HFF-Myc (cell line): ENCODE measurements at places on chromosomes 5 and 9.

DNA sequence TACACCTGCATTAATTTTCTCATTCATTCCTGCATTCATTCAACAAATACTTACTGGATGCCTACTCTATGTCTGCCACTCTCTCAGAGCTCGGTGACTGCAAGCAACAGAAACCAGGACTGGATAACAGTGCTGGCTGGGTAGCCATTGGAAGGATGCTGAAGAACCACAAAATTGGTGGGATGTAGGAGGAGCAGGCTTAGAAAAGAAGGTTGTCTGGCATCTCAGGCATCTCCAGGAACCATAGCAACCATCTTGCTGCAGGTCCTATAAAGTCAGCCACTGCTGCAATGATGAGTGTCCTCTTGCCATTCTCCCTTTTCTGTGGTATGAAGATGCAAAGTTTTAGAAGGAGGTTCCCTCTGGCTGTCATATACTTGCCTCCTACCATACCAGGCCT lies 168.6 kb downstream of the FGF18 start:
- DNase-seq: no peak

DNA sequence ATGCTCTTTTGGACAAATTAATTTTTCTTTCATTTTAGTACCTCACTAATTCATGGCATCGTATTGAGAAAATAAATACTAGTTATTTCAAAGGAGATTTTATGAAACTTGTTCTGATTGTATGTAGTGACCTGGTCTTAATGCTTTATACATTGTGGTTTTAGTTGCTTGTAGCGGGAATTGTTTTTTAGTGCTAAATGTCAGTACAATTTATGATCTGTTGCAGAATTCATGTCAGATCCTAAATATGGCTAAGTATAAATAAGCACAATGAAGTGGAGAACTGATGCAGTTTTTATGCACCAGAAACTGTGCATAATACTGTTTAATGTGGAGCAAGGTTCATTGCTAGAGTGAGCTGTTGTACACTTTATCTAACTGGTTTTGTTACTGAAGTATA lies 308.8 kb downstream of the PJA2 start:
- DNase-seq: peak; percentile 48

- no peak for DNase-seq
These were observed 369.6 kb downstream of the IRX2 start for GRCh38 chr5:2381861-2382260.

- no peak for DNase-seq
These were observed 167.9 kb downstream of the ARHGEF28 start for GRCh38 chr5:73793911-73794310.

DNA sequence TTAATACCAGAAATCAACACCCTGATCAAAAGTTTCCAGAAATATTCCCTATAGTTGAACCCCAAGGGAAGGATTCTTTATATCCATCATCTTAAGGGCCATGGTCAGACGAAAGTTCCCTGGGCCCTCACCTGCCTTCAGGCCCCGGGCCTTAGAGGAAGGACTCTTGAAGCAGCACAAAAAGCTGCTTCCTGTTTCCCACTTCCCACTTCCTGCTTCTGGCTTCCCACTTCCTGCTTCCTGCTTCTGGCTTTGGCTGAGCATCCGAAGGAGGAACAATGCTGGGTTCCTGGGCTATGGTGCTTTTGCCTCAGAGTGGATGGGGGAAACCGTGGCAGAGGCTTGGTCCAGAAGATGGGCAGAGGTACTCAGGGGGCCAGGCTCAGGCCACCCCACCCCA lies 25.8 kb upstream of the DAP start:
- no peak for DNase-seq

GRCh38 chr5:136275601-136276000 lies 82.6 kb upstream of the SMIM32 start:
- no peak for DNase-seq

DNA sequence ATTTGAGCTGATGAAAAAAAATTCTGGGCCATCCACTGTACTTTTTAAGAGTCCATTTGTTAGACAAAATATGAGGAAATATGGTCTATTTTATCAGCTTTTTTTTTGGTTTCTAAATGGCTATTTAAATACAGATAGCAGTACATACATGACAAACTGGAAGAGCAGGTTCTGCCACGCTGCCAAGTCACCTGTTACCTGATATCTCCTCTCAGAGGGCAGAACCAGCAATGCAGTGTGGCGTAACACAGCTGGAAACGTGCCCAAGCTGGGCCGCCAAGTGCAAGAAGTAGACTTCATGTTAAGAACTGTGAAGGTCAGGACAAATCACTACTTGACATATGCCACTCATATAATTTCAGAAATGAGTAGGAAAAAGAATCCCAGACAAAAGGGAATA lies 8.1 kb downstream of the MCIDAS start:
- no peak for DNase-seq

- no peak for DNase-seq
These were observed 26.6 kb downstream of the SMARCA2 start for GRCh38 chr9:2041736-2042135.

GRCh38 chr9:545480-545879 lies 296.0 kb upstream of the DMRT1 start:
- no peak for DNase-seq

DNA sequence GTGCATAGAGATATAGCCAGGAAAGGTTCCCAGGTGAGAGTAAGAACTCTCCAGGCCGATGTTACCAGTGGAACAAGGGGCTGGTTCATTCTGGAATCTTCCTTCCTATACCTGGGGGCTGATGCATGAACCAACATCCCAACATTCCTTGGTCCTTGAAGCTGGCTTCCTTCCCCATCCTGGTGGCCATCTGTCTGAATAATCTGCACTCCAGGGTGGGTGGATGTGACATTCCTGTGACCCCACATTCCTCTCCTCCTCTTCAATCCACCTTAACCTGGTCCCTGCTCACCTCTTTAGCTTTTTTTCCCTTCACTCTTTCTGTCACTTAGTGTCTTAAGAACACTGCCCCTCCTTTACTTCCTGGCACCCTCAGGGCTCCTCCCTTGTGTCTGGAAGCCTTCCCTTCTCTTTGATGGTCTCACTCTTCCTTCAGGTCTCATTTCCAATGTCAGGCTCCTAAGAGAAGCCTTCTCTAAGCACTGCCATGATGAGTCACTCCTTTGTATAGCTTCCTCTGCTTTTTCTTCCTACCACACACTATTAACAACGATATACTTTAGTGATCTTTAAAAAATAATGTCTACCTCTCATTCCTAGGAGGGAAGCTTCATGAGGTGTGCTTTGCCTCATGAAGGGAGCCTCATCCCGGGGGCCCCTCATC lies 80.3 kb downstream of the BOD1 start:
- DNase-seq: no peak

- no peak for DNase-seq
These were observed 1.1 kb downstream of the PPIC start for GRCh38 chr5:123035360-123035917.

DNA sequence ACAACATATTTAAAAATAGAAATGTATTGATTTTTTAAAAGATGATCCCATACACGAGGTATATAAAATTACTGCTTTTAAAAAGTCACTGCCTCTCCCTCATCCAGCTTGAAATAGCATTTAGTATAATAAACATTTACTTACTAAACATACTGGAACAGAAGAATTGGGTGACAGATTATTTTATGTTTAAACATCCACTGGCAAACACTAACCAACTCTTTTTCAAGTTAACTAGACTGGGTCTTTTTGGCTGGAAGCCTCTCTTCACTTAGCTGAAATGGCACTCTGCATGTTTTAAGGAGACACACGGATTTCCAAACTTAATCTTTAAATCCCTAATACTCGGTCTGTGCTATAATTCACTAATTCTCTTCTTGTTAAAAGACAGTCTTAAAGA lies 19.0 kb downstream of the CTXN3 start:
- no peak for DNase-seq

DNA sequence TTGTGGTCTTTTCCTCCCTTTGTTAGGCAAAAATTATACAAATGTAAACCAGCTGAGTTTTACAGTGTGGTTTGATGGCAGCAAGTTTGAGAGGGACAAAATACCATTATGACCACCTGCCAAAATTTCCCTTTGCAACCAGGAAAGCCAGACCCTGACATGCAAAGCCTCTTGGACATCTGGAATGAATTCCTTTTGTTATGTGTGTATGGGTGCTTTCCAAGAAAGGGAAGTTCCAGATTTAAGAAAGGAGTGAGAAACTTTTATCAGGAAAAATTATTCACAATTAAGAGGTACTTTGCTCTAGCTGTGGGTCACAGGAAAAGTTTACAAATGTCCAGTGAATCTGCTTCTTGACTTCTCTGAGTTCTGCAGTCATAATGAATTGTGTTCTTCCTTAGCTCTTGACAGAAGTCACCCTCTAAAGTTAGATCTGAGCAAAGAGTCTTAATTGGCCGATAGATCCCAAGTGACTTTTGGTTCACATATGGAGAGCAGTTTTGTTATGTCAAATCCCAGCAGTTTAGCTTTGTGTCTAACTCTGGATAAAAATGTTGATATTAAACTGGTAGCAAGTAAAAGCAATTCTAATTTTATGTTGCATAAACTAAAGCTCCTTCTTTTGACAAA lies 295.9 kb upstream of the ZNF608 start:
- DNase-seq: peak; percentile 71

GRCh38 chr9:82598241-82599039 lies 464.5 kb downstream of the RASEF start:
- DNase-seq: no peak
